Stimulated activated CD4-positive, alpha-beta T cell treated with anti-CD3 and anti-CD28 coated beads, TNF-alpha, amount 100 ng/mL, for 4 hours (primary cell): ENCODE measurements at places on chromosomes 3 and 15.

GRCh38 chr15:88982946-88983342, 69.8 kb upstream of the MFGE8 start:
- no peak for DNase-seq

DNA sequence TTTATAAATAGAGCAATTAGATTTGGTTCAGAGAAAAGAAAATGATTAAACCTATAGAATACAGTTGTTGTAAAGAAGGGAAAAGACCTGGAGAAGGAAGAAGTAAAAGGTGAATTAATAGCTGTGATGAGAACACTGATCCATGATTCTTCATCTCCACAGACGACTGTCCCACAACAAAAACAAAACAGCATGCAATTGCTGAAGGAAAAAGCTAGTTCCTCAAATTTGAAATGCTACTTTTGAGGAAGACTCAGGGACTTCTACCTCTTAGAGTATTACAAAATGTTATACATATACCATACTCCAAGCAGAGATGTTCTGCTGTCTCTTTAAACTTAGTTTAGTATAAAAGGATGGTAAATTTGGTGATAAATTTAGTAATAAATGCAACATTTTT, 21.5 kb downstream of the ALCAM start:
- no peak for DNase-seq

DNA sequence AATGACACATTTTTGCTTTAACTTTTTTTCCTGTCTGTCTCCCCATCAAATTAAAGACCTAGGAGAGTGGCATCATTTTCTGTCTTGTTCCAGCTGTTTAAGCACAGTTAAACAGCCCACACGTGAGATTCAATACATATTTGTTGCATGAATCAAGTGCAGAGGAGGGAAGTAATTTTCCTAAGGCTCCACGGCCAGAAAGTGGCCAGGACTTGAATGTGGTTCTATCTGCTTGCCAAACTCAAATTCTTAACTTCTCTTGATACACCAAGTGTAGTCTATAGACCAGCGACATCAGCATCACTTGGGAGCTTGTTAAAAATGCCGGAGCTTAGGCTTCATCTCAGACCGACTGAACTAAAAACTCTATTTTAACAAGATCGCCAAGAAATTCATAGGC, 724.8 kb upstream of the CFAP20DC start:
- DNase-seq = no peak

DNA sequence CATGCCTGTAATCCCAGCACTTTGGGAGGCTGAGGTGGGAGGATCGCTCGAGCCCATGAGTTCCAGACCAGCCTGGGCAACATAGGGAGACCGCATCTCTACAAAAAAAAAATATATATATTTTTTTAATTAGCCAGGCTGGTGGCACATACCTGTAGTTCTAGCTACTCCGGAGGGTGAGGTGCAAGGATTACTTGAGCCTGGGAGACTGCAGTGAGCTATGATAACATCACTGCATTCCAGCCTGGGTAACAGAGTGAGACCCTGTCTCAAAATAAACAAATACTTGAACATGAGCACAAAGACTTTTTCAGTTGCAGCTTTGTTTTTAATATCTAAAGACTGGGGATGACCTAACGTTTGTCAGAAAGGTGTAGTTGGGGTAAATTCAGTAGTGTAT, 31.3 kb upstream of the GATM start:
- no peak for DNase-seq

DNA sequence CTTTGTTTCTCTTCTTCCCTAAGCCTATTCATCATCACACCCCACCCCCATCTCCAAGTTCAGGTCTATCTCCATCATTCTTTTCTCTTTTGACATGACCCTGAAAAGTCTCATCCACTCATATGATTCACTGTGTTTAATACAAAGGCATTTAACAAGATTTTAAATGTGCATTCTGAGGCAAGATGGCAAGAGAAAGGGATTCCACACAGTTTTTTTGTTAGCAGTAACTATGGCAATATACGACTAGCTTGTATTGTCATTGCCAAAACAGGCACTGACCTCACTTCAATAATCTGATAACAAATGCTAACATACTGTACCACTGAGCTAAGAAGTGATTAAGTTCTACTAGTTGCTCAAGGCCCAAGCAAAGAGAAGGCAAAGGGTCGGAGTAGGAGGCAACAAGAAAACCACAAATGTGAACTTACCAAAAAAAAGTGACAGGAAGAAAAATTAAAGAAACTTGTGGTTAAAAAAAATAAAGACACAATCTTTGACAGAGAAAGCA, 53.2 kb downstream of the FBN1 start:
- DNase-seq = no peak

DNA sequence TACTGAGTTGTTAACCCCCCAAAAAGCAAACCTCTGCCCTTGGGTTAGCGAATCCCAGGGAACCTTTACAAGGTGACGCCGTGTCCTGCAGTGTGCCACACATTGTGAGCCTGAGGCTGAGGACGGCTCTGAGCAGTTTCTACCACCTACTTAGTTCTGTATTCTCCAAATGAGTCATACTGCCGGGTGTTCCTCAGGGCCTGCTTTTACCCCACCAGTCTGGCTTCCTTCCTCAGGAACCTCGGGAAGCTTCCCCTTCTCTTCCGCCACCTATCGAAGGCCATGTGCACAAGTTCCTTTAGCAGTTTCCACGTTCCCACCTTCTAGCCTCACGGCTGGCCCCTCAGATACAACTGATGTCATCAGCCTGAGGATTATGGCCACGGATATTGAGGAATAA, 384.0 kb upstream of the TPM1 start:
- DNase-seq = no peak

DNA sequence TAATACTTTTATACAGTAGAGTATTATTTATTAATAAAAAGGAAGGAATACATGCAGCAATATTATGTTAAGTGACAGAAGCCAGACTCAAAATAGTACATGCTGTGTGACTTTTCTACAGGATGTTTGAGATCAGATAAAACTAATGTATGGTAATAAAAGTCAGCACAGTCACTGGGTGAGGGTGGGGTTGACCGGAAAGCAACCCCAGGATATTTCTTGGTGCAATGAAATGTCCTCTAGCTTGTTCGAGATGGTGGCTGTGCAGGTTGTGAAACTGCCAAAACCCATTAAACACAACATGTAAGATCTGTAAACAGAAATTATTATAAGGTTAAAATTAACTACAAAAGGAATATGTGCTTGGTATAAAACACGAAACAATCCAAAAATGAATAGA, 20.8 kb upstream of the ALDH1L1 start:
- DNase-seq = no peak

DNA sequence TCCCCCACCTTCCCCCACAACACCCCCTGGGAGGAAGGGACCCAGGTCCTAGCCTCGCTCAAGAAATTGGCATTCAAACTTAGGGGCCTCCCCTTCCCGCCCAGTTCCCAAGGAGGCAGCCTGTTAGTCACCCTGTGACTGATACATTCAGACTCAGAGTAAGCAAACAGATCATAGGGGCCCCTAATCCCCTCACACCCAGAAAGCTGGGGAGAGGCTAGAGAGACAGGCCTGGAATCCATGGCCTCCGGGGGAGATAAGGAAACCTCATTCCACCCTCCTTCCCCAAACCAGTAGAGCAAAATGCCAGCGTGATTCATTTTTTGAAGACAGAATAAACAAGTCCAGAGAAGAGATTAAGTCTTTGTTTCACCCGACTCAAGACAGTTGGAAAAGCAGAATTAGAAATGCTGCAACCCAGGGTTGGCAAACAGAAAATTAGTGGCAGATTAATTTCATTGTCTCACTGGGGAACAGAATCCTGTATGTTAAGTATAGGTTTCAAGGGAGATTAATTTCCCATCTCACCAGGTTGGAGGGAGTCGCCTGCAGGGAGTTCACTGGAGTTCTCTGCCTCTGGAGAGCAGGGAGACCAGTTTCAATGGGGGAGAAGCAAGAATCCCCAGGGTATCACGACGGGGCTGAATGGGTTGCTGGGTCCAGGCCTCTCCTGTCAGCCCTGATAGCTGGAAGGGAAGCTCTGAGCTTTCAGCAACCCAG, 268.3 kb downstream of the UACA start:
- DNase-seq = no peak

- DNase-seq = no peak
Measured at GRCh38 chr3:56887402-56888025, 85.8 kb upstream of the ARHGEF3 start.

DNA sequence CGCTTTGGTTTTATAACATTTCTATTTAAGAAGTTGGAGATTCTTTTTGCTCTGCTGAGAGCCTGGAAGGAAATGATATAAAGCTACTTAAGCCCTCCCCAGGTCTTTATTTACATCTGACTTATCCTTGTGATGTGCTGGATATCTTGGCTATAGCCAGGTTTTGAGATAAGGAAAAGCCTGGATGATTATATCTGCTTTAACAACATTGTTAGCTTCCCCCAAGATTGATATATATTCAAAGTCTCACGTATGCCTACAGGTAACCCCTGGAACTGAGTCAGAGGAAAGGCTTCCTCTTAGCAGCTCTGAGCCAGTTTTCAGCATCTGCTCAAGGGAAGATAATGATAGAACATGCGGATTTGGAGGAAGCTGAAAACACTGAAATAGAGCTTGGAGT, 61.5 kb upstream of the CRBN start:
- DNase-seq = no peak

- no peak for DNase-seq
Measured at GRCh38 chr3:20648294-20648693, 462.3 kb upstream of the SGO1 start.

DNA sequence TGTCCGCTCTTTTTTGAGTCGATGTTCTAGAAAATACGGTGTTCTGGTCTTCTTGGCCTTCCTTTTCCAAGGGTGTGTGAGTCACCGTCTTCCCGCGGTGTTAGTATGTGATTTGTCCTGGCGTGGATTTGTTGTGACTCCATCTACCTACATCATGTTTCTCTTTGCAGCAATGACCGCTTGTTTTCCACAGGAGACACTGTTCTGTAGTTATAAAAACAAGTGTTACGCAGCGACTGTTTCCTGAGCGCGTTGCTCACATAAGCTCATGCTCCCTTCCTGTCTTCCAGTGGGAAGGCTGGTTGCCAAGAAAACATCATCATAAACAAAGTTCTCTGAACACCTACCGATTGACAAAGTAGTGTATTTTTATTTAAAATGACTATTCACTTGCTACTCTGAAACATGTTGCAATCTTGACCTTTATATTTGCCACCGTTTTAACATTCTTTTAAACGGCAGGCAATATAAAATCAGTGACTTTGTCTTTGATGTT, 19.0 kb downstream of the USP13 start:
- DNase-seq = no peak

- DNase-seq = no peak
Measured at GRCh38 chr3:141969711-141970110, 93.3 kb downstream of the ATP1B3 start.

DNA sequence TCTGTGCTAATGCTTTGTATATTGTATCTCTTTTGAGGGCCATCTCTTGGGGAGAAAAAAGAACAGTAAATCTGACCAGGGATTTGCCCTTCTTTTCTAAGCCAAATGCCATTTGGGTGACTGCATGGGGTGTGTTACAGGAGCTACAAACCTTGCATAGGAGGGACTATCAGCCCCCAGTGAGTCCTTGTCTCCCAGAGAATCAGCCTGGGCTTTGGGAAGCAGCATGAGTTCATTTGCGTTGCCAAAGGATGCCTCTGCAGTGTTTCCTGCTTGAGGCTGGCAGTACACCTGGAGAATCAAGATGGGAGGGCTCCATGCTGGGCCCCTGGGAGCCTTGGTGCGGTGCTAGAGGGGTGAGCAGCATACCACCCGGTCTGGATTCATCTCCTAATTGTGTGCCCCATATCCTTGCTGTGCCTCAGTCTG, 49.6 kb upstream of the POLG start:
- DNase-seq = no peak

- DNase-seq = no peak
Measured at GRCh38 chr3:187914231-187914630, 169.0 kb upstream of the BCL6 start.

- DNase-seq = no peak
Measured at GRCh38 chr3:155748611-155749365, 3.9 kb upstream of the PLCH1 start.

DNA sequence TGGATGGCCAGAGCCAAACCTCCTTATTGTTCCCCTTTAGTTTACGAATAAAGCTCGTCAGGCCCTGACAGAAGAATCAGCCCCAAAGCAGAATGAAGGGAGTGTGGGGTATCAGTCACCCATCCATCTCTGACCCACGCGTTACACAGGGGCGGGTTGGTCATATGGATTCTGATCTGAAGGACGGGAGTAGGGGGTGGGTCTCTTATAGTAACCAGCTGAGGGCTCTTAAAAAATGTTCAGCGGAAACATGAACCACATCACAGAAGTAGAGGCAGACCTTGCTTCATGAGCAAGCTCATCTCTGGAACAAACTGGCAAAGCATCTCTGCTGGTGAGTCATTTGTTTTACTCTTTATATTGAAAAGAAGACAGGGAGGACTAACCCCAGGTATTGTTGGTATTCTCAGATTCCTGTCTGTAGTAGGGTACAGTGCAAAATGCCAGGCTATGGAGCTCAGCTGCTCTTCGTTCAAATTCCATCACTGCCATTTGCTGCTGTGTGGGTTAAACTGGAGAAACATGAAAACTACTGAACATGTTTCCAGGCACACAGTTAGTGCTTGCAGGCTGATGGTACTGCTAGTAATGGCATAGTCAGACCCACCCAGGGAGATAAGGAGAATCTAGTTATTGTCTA, at the start of gene CXCR6:
CXCR6 (plus strand) TSS at position 258 of the 640 bp plus-strand sequence. CDS start 3,018 bp downstream, outside the sequence.
- DNase-seq = peak; percentile 18

DNA sequence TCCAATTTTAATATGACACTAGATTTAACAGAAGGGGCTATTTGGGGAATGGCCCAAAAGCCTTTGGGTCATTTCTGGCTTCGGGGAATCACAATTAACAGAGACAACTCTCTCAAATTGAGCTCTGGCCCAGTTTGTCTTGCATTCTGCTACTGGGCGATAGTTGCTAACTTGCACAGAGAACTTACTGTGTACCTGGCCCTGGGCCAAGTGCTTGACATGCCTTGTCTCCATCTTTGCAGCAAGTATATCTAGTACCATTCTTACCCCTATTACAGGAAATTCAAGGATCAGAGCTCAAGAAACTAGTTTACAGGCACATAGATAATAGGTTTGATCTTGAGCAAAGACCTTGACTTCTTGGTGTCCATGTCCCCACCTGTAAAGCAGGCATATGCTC, 175.7 kb downstream of the TMEM108 start:
- DNase-seq = no peak

DNA sequence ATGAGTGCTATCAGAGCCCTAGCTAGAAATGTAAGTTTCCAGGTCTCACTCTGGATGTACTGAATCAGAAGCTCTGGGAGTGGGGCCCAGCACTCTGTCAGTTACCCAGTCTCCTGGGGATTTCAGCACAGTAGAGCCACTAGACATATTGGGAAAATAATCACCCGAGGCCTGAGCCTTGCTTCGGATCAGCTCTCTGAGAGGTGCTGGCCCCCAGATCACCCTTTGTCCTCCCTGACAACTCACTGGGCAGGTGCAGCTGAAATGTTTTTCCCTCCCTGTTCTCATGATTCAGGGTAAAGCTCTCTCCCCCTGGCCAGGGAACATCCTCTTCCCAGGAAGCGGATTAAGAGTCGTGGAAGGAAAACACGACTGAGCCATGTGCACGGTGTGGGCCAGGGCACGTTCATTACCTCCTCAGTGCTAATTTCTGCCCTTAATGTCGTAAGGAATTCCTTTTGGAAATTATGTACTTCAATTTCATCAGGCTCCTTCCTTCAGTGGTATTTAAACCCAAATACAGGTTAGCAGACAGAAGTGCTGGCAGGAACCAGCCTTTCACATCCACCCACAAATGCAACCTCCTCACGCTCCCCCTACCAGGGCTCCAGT, 296.7 kb upstream of the LYSMD4 start:
- DNase-seq = no peak
